ENCODE measurements at places on chromosomes 3 and 15.

DNA sequence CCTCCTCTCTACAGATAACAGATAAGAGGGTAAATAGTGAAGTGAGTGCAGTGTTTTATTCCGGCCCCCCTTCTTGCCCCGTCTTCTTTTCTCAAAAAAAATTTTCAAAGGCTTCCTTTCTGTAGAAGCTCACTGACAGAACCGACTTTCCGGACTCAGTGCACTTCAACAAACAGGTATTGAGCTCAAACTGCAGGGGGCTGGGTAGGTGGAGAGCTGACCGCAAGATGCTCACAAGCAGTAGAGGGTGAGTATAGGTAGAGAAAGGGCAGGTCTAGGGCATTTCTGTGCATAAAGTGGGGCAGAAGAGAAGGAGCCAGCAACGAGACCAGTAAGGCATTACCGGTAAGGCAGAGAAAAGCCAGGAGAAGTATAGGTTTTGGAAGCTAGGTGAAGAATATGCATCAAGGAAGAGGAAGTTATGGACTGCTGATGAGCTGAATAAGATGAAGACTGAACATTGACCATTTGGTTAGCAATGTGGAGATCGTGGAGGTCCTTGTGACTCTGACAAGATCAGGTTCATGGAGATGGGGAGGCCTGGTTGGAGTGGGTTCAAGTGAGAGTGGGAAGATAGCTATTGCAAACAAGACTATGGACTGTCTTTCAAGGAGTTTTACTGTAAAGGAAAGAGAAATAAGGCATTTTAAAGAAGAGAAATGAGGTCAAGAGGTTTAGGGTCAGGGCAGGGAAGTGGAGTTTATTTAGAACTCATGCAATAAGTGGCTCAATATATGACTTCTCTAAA is 97.4 kb downstream of the ST6GAL1 start:
- DNase-seq, result peak; percentile 57

GRCh38 chr15:44719293-44719999 is 8.1 kb downstream of the B2M start:
- peak; percentile 26 for DNase-seq

GRCh38 chr15:77993374-77993911 is 84.1 kb downstream of the TBC1D2B start:
- no peak for DNase-seq

DNA sequence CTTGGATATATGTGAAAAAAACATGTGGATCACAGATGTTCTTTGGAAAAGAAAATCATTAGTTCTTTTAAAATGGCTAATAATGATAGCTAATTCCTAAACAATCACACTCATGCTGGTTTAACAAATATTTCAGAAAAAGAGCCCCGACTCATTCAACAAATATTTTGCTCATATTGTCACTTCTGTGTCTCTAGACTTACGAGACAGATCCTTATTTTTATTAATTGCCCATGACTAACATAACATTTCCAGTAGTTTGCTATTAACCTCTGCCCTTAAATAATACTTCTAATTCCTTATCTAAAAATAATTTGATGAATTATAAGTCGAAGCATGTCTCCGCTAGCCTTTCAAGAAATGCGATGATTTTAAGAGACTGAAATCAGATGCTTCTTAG is 70.4 kb downstream of the SATB1 start:
- no peak for DNase-seq

- DNase-seq, result no peak
Observed at GRCh38 chr3:18864933-18865731, 283.2 kb upstream of the KCNH8 start.

DNA sequence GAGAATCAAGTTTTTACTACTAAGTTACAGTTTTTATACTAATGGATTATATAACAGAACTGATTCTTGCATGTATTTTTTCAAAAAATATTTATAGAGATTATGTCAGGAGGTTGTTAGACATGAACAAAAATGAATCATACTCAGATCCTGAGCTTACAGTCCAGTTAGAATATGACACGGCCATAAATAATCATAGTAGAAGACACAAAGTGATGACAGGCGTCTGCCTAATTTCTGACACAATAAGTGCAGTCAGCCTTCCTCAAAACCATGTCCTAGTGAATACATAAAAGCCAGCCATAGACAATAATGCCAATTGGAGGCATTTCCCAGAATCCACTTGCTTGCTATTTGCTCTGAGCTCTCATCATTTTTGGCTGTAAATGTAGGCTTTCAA is 81.7 kb upstream of the POU1F1 start:
- no peak for DNase-seq
